ENCODE measurements at places on chromosomes 4 and X.

- no peak for DNase-seq
Observed at GRCh38 chr4:46934726-46935125, 25.7 kb upstream of the COX7B2 start.

DNA sequence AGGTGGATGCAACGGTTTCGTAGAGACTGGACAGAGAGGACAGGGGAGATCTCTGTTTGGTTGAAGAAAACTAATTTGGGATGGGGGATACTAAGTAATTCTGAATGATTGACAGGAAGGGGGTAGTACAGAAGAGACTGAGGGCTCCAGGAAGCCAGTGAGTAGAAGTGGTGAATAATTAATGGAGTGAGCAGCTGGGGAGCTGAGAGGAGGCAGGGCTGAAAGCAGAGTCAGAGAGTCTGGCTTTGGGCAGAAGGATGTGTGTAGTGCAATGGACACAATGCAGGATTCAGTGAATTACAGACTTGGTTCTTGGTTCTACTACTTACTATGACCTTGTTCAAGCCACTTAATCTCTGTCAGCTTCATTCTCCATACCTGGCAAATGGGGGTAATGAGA, 161.7 kb downstream of the RBMX2 start:
- no peak for DNase-seq

- DNase-seq = no peak
Observed at GRCh38 chr4:11799196-11799595, 370.5 kb upstream of the HS3ST1 start.

GRCh38 chr4:175035905-175036304, 117.7 kb downstream of the ADAM29 start:
- DNase-seq = no peak

GRCh38 chr4:38107818-38108217, 147.6 kb downstream of the PTTG2 start:
- no peak for DNase-seq

DNA sequence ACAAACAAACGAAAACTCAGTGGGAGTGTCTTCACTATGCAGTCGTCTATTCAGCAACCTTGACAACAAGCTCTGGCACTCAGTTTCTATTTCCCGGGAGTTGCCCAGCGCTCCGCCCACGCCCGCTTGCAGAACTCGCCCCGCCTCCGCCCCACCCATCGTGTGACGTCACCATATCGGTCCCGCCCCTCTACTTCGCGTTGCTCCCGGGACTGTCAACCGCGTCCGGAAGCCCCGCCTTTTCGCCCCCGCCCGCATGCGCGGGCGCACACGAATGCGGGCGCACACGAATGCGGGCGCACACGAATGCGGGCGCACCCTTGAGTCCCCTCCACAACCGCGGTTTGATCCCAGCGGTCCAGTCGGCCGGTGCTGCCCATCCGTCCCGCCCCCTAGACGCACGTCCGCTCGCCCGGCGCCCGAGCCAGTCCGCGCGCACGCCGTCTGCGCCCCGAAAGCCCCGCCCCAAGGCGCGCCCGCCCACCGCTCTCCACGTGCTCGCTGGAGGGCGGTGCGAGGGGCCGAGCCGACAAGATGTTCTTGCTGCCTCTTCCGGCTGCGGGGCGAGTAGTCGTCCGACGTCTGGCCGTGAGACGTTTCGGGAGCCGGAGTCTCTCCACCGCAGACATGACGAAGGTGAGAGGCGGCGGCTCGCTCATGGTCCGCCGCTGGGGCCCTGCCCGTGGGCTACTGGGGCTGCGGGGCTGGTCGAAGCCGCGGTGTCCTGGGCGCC, at the start of gene LAP3:
Gene LAP3 (plus strand): TSS at position 267 of the 733 bp plus-strand sequence. CDS start 268 bp downstream, at position 535.
- DNase-seq = peak; percentile 98

- no peak for DNase-seq
Observed at GRCh38 chr4:12636191-12636590, 847.9 kb downstream of the RAB28 start.

- DNase-seq = no peak
Observed at GRCh38 chrX:3699821-3700381, 13.5 kb downstream of the PRKX start.

DNA sequence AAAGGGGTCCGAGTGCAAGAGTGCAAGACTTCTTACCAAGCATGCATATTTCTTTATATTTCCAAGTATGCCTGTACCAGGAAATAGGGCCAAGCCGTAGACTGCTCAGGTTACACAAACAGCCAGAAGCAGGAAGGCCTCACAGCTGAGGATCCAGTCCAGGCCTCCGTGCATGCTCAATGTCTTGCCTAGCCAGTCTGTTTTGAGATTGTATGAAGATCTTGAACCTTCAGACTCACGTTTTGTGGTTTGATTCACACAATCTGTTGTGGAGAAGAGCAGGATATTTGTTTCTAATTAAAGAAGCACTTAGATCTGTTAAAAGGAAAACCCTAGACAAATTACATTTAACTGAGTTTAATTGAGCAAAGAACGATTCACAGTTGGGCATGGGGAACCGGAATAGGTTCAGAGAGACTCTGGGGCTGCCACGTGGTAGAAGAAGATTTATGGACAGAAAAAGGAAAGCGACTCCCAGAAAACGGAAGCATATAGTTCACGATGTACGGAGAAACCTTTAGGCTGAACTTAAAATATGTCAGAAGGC, 1.2 kb downstream of the MGST2 start:
- DNase-seq = peak; percentile 63

DNA sequence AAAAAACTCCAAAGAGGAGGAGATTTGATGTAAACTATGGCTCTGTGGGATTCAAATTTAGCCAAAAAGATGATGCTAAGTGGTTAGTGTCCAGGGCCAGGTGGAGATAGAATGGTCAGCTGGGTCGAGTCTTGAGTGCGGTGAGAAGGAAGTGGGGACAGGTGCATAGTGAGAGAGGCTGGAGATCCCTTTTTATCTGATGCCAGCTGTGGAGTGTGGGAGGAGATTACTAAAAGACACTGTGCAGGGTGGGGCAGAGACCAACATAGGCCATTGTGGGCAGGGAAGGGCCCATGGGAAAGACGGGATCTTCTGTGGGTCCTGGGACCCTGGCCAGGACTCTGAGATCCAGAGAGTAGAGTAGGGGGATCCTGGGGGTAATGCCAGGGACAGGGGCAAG, 34.6 kb upstream of the LEF1 start:
- no peak for DNase-seq

- no peak for DNase-seq
Observed at GRCh38 chr4:178205826-178206225, 763.6 kb upstream of the AGA start.

- no peak for DNase-seq
Observed at GRCh38 chr4:114334884-114335330, 263.7 kb upstream of the UGT8 start.

DNA sequence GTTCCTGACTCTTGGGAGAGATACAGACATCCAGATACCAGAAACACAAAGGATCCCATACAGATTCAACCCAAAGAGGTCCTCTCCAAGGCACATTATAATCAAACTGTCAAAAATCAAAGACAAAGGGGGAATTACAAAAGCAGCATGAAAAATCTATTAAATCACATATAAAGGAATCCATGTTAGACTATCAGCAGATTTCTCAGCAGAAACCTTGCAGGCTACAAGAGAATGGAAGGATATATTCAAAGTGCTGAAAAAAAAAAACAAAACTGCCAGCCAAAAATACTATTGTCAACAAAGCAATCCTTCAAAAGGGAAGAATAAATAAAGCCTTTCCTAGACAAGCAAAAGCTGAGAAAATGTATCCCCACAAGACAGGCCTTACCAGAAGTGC, 14.8 kb upstream of the ADGRL3 start:
- no peak for DNase-seq

GRCh38 chr4:163500586-163500985, 6.1 kb downstream of the TMA16 start:
- no peak for DNase-seq

DNA sequence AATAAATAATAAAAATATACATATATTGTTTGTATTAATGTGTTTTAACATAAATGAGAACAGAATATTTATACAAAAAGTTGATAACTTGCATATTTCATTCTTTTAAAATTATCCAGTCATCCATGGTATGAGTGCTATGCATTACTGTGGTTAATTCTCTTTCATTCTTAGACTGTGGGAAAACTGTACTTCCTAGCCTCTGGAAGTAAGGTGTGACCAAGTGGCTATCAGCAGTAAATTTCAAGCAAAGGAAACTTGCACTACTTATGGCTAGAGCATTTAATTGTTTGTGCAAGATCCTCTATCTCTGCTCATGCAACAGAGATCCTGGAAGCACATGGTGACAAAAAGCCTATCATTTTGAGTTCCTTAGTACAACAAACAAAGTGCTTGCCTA, 1054.5 kb upstream of the PABPC4L start:
- DNase-seq = no peak

GRCh38 chr4:185566425-185566824, 31.1 kb upstream of the PDLIM3 start:
- DNase-seq = no peak

GRCh38 chr4:81629366-81629765, 157.7 kb upstream of the RASGEF1B start:
- DNase-seq = no peak

DNA sequence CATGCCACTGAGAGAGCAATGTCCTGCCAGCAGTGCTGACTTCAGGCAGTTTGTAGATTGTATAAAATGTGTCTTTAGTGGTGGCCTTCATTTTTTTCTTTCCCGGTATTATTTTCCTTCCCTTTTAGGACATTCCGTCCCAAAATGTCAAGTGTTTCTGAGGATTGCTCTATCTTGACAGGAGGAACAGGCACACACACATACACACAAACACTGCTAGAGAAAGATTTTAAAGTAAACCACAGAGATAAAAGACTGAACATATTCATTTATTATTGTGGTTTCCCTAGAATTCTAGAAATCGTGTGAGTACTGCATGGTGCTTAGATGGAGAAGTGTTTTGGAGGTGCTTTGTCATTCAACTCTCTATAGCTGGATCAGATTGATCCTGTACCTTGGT, 111.9 kb downstream of the GABRB1 start:
- DNase-seq = no peak

DNA sequence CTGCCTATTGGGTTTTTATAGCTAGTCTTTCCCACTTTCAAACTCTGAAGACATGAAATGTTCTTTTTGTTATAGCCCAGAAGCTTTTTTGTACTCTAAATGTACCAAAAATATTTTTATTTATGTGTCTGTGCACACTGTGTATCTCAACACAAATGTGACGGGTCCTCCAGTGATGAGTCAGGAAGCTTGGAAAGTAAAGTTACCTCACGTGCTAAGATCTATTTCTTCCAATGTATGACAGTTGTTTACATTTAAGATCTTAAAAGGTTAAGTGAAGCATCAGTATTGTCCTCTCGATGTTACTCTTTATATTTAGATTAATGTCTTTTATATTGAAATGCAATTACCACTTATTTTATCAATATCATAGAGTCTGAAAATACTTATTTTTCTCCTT, 29.1 kb upstream of the PRSS12 start:
- no peak for DNase-seq
